Mammary epithelial cell (primary cell): ENCODE measurements at places on chromosomes 11 and 22. TPM values are rescaled to one million over a fixed set of nuclear protein-coding genes. Genes with fewer than 3 reads are reported as not detected.

The RGL4 gene
- not detected in 2 replicates for total RNA-seq

The OR52I2 gene
- not detected for total RNA-seq

- peak; percentile 68 for DNase-seq
Observed at GRCh38 chr11:120383518-120384155, 47.4 kb downstream of the ARHGEF12 start.

DNA sequence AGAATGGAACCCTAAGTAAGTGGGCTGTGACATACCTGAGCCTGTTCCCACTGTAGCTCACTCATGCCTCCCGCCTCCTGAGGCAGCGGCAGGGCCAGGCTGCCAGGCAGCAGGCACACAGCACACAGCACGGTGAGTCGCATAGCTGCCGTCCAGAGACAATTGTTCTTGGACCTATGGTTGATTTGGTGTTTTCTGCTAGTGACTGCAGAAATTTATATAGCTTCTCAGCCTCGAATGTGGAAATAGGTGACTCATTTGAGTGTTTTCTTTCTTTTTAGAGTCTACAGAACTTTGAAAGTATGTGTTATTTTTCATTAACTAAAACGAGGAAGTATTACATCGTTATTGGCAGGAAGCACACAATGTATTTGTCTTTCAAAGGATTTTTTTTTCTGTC lies at the start of gene MMP7:
MMP7 (minus strand) TSS at position 190 of the 400 bp plus-strand sequence; CDS start at position 143, 47 bp downstream.
- peak; percentile 68 for DNase-seq

- no peak for DNase-seq
Observed at GRCh38 chr11:75535071-75535470, 9.3 kb upstream of the GDPD5 start.

GRCh38 chr11:79087238-79087960 lies 353.4 kb downstream of the TENM4 start:
- no peak for DNase-seq

GRCh38 chr11:78708388-78708787 lies 133.7 kb upstream of the NARS2 start:
- peak; percentile 65 for DNase-seq

- DNase-seq: peak; percentile 38
Observed at GRCh38 chr11:57290288-57290687, 34.5 kb downstream of the TNKS1BP1 start.

- no peak for DNase-seq
Observed at GRCh38 chr11:31806186-31806927, 4.8 kb downstream of the PAX6 start.

DNA sequence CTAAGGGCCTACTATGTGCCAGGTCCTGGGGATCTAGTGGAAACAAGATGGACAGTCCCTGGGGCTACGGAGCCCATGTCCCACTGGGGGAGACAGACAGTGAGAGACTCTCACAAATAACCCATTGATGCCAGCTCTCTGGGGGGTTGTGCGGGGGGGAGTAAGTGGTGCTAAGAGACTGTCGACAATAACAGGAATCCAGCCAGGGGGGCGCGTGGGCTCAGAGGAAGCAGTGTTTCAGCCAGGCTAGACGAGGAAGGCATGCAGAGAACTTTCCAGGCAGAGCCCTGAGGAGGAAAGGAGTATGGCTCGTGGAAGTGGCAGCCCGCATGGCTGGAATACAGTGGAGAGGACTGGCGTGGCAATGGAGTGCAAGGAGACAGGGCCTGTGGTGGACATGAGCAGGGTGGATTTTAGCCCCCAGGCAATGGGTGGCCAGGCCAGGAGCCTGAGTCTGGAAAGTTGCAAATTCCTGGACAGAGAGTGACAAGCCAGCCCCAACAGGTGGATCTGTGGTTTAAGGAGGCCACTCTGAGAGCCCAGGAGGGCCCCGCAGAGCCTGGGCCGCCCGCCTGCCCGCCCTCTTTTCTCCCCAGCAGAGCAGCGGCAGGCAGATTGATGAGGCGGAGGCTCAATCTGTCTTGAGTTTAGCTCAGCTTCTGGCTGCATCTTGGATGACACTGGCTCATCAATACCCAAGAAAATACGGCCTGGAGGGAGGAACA lies 40.0 kb upstream of the TCF20 start:
- no peak for DNase-seq
